ENCODE measurements at places on chromosomes 5 and 9.

DNA sequence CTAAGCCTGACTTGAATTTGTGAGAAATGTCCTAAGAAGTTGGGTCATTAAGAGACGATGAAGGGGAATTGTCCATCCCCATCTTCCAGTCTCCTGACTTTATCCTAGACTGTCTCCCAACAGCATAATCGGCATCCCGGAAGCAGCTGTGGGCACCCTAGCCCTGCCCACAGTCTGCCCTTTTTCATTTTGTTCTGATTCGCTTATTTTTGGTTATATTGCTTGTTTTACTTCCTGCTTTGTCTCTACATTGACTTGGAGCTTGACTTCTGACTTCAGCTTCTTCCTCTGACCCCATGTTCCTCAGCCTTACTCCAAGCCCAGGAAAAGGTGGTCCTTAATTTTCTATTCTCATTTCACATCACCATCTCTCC, 41.8 kb downstream of the UGCG start:
- DNase-seq, result no peak

DNA sequence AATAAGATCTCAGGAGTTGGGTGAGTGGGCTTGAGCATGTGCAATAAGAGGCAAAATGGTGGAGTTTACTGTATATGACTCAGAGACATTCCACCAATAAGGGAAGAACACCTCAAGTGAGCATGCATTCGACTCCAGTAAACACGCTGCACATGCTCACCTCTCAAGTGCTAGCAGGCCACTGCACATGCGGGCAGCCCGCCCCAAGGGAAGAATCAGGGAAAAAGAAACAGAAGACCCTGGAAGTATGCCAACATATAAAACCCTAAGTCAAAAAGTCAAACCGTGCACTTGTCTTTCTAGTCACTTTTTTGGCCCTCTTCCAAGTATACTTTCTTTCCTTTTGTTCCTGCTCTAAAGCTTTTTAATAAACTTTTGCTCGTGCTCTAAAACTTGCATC, 245.3 kb upstream of the RASA1 start:
- DNase-seq, result no peak

GRCh38 chr5:86679949-86680348, 62.2 kb downstream of the COX7C start:
- DNase-seq, result no peak

GRCh38 chr9:98225015-98225442, 30.4 kb downstream of the TBC1D2 start:
- no peak for DNase-seq

DNA sequence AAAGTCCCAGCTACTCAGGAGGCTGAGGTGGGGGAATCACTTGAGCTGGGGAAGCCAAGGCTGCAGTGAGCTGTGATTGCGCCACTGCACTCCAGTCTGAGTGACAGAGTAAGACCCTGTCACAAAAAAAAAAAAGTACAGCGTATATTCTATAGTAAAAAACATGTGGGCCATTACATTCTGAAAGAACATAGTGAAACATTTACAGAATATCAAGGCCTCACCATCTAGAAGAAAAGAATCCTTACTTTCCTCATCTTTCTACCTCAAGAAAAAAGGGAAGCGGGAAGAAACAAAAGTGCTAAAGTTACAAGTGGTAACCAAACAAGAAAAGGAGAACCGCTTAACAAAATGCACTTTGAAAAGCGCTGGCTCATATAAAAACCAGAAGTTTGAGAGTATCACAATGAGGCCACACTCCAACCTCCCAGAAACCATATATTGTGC, 5.7 kb upstream of the SYK start:
- DNase-seq, result no peak

DNA sequence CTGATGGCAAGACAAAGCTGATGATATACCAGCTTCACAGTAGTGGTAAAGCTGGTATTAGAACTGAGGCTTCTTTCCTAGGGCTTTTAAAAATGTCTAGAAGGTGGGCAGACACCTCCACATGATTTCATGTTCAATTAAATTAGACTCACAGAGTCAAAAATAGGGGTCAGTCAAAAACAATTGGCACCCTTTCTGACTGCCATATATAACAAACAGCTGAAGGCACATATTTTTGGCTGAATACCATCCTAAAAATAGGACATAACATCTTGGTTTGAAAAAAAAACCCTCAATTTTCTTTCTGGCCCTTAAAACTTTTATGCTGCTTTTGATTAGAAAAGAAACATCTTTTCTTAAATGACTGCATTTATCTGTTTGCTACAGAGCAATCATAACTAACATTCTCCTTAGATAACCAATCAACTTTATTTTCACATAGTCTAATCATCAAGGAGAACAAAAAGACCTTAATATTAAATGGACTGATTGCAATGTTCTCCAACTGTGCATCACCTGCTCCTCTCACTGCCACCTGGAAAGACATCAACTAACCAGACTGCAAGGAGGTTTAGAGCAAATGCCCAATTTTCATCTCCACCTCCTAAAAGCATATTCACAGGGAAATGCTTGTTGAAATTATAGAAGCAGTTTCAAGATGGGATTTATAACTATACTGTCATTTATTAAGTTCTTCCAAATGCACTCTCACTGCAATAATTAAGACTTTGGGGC, 3.2 kb downstream of the SGTB start:
- DNase-seq, result no peak

GRCh38 chr5:92861531-92862285, 719.3 kb downstream of the NR2F1-AS1 start:
- DNase-seq, result no peak

GRCh38 chr9:1173211-1173610, 123.1 kb downstream of the DMRT2 start:
- DNase-seq, result no peak

DNA sequence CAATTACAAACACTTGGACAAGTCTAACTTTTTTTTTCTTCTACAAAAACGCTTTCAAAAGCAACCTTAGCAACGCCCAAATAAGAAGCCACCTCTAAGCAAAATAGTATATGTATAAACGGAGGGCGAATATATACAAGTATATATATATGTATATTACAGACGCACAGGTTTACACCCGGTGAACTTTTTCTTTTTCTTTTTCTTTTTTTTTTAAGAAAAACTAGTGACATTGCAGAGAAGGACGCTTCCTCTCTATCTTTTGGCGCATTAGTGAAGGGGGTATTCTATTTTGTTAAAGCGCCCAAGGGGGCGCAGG, 200 bp downstream of the NPR3 start:
- no peak for DNase-seq

- no peak for DNase-seq
Observed at GRCh38 chr5:91486638-91487037, 103.5 kb upstream of the ARRDC3 start.

- DNase-seq, result no peak
Observed at GRCh38 chr5:7629561-7629960, 221.4 kb downstream of the CFAP90 start.

GRCh38 chr5:40507095-40507494, 172.6 kb upstream of the PTGER4 start:
- no peak for DNase-seq

DNA sequence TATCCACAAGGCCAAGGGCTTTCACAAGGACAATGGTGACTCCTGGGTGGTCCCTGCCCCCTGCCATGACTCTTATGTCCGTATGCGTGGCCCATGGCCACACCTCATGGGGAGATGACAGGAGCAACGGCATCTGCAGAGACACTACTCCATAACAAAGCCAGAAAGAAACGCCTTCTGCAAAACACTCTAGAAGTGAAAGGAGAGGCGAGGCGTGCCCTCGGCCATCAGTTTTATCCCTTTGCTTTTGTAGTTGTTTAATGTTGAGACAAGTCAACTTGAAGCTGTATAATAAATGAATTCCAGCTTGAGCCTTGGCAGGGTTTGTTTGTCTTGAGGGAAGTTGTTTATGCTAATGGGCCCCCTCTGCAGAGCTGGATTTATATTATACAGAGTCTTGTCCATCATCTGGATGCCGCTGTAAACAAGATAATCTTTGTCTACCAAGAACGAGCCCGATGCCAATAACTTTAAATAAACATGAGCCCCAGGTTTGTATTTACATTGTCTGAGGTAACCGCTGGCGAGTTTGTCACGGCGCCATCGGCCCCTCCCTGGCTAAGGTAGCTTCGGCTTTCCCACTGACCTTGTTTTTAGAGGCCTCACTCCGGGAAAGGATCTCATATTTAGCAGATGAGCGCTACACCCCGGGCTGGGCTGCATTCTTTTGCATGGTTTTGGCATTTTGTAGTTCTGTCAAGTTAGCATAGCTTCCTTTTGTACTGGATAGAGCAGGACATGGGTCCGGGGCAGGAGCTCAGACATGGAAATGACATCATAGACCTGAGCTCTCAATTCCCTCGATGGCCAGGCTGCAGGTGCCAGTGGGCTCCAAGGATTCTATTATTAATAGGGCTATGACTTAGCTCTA, 165.3 kb downstream of the ERCC6L2 start:
- no peak for DNase-seq

DNA sequence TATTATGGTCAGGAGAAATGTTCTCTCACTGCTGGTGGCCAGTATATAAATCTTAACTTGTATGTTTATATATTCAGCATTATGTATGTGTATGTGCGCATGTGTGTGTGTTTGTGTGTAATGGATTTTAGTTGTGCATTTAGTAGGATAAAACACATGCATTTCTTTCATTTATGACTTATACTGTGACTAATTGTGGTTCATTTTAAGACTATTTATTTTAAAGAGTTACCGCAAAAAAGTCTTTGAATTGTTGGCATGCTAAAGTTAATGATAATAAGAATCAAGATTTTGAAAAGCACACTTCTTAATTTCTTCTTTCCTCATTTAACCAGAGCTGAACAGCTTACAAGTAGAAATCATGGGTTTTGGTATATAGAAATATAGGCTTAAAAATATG, 60.9 kb downstream of the RAI14 start:
- DNase-seq, result no peak

DNA sequence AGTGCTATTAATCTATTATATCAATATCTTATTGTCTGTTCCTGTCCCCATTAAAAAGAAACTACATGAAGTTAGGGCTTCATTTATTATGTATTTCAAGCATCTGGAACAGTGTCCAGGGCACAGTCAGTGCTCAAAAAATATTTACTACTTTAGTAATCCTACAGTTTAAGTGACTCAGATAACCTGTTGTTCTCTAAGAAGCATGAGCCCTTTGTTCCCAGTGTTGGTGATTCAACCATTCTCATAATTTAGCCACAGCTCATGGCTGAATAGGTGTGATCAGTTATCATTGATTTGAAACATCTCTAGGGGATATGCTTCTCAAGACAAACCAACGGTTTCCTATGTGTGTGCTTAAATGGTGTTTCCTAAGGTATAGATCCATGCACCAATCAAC, 292.7 kb downstream of the TMEM167A start:
- DNase-seq, result no peak

DNA sequence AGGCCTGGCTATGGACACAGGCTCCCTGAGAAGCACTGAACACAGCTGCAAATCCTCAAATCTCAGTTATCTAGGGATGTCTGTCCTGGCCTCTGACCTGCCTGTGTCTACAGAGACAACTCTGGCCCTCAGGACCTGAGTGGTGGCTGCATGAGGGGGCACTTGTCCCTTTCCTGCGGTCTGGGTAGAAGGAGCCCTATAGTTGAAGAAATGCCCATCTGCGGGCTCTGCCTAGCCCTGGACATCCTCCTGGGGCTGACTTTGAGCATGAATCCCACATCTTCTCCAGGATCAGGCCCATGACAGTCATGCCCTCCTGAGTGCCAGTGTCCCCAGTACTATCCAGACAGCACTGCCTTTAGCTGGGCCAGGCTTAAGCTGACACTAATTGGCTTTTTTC, 10.0 kb downstream of the DNAJB5 start:
- no peak for DNase-seq

GRCh38 chr5:68148096-68148495, 67.5 kb upstream of the PIK3R1 start:
- DNase-seq, result no peak

DNA sequence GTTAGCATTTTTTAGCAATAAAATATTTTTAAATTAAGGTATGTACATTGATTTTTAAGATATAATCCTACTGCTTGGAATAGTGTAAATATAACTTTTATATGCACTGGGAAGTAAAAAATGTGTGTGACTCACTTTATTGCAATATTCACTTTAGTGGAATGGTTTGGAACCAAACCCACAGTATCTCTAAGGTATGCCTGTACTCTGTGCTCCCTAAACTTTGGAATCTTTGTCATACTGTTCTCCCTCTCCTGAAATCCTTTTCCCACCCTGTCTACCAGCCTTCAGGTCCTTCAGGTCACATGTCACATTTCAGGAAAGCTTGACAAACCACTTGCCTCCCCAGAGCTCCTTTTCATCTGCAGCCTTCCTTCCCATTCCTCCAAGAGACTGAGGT, 308.7 kb downstream of the SPOCK1 start:
- no peak for DNase-seq

DNA sequence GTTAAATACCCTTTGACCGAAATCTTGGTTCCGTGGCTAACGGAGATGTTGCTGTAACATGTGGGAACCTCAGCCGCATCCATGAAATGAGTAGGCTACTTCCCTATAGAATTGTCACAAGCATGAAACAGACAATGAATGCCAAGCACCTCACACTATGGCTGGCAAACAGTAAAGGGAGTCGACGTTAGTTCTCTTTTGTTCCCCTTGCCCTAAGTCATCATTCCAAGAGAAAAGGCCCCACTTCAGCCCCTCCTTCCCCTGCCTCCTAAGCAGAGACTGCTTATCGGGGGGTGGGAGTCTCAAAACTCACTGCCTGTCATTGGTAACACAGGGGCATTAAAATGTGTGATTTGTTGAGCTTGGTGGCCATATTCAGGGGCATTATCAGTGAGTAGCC, 159.6 kb downstream of the MAPKAP1 start:
- no peak for DNase-seq

DNA sequence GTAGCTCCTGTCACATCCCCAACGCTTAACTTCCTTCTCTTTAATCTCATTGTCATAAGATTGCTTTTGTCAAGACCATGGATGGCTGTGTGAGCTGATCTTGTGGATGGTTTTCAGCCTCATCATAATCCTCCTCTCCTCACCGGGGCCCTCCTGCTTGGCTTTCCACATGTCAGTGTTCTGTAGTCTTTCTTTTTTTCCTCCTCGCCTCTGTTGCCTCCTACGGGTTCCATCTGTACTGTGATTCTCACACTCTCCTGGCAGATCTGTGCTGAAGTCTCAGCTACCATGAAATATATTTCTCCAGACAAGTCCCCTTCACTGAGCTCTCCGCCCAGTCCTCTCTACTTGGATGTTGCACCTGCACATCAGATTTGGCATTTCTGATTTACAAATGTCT, 34.9 kb upstream of the FAM120AOS start:
- DNase-seq, result no peak

- DNase-seq, result no peak
Observed at GRCh38 chr5:89081360-89081759, 198.4 kb upstream of the MEF2C start.

GRCh38 chr5:88825584-88826315, 57.2 kb downstream of the MEF2C start:
- no peak for DNase-seq

DNA sequence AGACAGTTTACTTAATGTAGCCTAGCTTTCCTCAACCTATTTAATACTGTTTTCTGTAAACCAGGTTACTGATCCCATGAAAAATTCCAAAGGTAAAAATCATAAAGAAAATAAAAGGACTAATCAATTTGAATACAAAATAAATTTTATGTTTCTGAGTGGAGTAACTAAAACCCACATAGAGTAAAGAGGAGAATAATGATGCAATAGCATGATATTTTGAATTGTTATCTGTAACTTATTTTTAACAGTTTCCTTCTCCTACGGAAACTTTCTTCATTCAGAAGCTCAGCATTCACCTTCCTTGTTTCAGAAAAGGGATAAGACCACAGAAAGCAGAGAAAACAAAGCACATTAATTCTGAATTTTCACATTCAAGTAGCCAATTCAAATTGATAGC, 320.6 kb upstream of the NUDT12 start:
- no peak for DNase-seq

Measured in hypothalamus (tissue), 51 donors.